ENCODE measurements at places on chromosomes 3 and 15.
A peak's percentile ranks its signal among the peaks of the same experiment; 100 is the strongest.

DNA sequence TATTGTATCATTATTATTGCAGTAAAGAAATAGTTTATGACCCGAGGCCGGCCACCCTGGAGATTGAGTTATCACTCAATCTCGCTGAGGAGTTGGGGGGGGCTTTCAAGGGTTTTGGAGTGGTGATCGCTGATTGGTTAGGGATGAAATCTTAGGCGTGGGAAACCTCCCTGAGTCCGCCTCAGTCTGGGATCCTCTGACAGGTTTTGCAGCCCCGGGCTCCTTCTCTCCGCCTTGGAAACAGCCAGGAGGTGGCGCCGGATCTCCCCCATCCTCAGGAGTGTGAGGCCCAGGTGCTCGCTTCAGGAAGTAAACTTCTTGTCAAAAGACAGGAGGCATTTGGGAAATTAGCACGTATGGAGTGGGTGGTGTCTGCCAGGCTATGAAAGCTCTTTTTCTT is 41.1 kb upstream of the SEC61A1 start:
- DNase-seq: peak; percentile 15

GRCh38 chr15:39195961-39196486 is 384.9 kb upstream of the THBS1 start:
- peak; percentile 85 for DNase-seq

DNA sequence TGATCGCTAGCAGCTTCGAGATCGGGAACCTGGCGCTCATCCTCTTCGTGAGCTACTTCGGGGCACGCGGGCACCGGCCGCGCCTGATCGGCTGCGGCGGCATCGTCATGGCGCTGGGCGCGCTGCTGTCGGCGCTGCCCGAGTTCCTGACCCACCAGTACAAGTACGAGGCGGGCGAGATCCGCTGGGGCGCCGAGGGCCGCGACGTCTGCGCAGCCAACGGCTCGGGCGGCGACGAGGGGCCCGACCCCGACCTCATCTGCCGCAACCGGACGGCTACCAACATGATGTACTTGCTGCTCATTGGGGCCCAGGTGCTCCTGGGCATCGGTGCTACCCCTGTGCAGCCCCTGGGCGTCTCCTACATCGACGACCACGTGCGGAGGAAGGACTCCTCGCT is 62.5 kb downstream of the SLCO3A1 start:
- no peak for DNase-seq

GRCh38 chr15:71400294-71400693 is 285.0 kb downstream of the THSD4 start:
- no peak for DNase-seq

GRCh38 chr3:162701211-162701610 is 1204.6 kb downstream of the OTOL1 start:
- DNase-seq: no peak

DNA sequence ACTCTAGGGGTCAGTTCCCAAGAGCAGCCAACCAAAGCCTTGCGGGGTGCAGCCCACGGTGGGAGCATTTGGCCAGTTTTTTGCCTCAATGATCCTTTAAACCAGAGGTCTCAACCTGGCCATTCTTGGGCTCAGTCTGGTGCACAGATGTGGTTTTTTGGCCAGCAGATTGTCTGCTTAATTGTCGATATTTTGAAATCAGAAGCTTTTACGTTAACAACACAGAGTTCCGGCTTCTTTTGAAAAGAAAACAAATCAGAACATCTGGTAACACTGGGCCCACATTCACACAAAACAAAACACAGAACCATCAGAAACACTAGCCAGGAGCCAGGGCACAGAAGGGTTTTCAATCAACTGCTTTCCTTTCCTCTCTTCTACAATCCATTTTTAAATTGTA is 127.7 kb downstream of the XXYLT1 start:
- DNase-seq: no peak

- peak; percentile 30 for DNase-seq
Observed at GRCh38 chr15:48102167-48102566, 18.6 kb upstream of the SLC24A5 start.
